Stimulated activated CD8-positive, alpha-beta memory T cell treated with anti-CD3 and anti-CD28 coated beads, Interleukin-15, amount 100 ng/mL, for 4 hours (primary cell): ENCODE measurements at places on chromosomes 2 and 18.

- no peak for DNase-seq
Measured at GRCh38 chr18:58158459-58158858, 114.4 kb downstream of the NEDD4L start.

GRCh38 chr18:22307528-22307927 lies 110.2 kb downstream of the CTAGE1 start:
- no peak for DNase-seq

GRCh38 chr2:79630972-79631557 lies 118.2 kb downstream of the CTNNA2 start:
- no peak for DNase-seq

DNA sequence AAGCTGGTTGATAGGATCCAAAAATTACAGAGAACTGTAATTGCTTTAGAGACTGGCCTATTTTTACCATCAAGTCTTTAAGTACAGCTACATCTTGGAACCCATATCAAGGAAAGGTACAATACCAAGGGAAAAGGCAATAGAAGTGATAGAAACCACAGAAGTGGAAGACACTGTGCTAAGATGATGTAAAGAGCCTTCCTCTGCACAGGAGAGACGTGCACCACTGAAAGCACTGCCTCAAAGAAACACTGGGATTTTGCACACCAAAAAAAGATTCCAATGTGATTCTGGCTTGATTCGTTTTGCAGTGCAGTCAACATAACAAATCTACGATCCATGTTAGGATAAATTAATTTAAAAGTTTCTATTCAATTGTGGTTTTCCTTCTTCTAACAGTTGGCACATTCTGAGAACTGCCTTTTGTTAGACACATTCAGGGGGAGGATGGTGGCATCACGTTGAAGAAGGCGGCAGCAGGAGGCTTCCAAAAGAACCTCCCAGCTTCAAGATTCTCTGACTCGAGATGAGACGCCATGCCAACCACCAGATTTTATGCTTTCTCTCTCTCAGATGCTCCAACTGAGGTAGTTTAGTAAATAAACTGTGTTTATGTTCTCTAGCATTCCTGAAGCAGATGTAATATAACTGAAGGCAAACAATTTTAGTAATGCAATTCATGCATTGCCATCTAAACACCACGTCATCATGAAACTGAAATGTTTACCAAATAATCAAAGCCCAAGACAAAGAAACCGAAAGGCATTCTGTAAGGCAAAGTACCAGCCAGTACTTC lies 102.9 kb downstream of the BCL2 start:
- no peak for DNase-seq

DNA sequence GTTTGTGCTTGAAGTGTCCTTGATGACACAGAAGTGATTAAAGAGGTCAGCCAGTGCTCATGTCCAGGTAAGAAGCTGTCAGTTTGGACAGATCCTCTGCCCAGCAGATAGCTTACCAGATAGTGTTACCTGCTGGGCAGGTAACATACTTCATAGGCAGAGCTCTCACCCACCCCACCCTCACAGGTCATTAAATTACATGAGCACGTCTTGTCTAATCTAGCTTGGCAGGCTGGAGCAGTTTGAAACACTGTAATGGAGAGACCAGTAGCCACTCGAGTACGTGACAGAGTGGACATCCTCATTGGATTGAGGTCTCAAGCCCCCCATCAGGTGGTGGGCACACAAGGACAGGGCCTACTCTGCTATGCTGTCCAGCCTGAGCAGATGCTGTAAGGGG lies 27.1 kb downstream of the TTC32 start:
- DNase-seq = no peak

DNA sequence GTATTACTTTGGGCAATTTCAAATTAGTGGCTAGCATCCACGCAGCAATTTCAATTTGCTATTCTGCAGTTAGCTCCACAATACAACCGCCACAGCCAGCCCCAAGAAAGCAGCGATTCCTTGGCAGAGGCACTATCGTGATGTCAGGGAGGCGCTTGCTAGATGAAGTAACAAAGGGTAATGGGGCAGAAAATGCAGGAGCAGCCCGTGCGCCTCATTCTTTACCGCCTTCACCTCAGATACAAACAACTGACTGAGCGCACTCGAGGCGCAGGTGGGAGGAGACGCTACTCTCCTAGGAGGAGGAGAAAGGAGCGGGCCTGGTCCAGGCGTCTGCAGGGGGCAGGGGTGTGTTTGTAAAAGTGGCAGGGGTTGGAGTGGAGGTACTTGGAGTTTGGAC lies 76.9 kb upstream of the ASB18 start:
- no peak for DNase-seq

- no peak for DNase-seq
Measured at GRCh38 chr2:224217962-224218347, 178.9 kb upstream of the SERPINE2 start.

DNA sequence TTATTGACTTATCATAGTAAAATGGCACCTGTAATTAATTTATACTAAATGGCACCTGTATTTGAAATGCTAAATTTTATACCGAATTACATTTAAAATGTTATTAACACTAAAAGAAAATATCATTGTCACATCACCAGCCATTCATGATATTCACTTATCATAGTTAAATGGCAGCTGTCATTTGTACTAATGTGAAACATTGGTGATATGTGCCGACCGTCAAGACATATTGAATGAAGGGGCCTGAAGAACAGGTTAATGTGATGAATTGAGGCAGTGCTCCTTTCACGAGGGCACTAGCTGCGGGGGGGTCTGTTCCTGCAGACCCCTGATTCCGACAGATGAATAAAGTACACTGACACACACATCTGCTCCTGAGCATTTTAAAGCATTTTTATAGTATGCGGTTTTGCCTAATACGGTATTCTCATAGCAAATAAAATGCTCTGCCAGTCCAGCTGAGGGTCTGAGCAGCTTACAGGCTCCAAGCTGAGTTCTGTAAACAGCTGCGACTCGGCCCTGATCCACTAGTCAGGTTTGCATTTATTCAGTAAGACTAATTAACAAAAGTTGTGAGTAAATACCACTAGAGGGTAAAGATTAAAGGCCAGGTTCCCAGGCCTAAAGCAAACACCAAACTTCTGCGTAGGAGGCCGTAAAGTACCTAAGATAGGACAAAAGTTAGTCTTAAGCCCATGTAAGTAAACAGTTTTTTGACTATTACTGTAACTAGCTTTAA lies 593.4 kb upstream of the NETO1 start:
- no peak for DNase-seq
